ENCODE measurements at places on chromosomes 3 and 15.

- peak; percentile 9 for DNase-seq
Observed at GRCh38 chr15:53716909-53717876, 42.3 kb downstream of the WDR72 start.

GRCh38 chr3:19267040-19267439, 118.7 kb downstream of the KCNH8 start:
- no peak for DNase-seq

GRCh38 chr3:60509471-60509870, 741.8 kb downstream of the FHIT start:
- DNase-seq: no peak

- DNase-seq: peak; percentile 44
Observed at GRCh38 chr3:55570271-55570711, 83.2 kb upstream of the WNT5A start.

DNA sequence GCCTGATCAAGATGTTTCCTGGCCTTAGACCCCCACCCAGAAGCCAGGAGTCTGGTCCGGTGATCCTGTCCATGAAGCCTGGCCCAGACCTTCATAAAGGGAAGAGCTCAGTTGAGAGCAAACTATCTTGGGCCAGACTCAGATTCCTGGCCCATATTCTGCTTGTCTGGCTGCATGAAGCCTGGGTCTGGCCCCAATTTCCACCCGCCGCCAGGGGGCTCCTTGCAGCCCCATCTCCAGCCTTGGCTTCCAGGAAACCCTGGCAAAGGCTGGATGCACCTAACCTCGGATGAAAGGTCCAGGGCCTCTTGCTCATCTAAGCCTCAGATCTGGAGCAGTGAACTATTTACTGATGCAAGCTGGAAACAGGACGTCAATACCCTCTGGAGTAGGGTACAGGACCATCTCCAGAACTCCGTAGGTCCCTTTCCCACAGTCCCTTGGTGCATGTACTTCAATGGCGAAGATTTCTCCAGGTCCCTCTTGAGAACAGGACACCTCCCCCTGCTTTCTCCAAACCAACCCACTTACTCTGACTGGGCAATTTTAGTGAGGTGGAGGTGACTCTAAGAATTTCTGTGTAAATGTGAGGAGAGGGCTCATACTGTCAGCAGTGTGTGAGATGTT, 5.6 kb downstream of the FOXL2 start:
- peak; percentile 60 for DNase-seq

GRCh38 chr3:155391551-155391958, 98.1 kb upstream of the STRIT1 start:
- DNase-seq: no peak

DNA sequence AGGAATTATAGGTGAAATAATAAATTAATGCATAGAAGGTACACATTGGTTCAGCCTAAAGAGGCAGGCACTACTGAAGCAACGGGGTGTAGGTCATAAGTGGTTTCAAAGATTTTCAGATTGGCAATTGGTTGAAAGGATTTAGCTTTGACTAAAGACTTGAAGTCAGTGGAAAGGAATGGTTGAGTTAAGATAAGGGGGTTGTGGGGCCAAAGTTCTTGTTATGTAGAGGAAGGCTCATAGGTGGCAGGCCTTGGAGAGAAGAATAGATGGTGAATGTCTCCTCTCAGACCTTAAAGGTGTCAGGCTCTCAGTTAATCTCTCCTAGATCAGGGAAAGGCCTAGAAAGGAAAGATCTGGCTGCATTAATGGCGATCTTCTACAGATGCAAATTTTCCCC, 209.8 kb downstream of the ATP10A start:
- DNase-seq: no peak

DNA sequence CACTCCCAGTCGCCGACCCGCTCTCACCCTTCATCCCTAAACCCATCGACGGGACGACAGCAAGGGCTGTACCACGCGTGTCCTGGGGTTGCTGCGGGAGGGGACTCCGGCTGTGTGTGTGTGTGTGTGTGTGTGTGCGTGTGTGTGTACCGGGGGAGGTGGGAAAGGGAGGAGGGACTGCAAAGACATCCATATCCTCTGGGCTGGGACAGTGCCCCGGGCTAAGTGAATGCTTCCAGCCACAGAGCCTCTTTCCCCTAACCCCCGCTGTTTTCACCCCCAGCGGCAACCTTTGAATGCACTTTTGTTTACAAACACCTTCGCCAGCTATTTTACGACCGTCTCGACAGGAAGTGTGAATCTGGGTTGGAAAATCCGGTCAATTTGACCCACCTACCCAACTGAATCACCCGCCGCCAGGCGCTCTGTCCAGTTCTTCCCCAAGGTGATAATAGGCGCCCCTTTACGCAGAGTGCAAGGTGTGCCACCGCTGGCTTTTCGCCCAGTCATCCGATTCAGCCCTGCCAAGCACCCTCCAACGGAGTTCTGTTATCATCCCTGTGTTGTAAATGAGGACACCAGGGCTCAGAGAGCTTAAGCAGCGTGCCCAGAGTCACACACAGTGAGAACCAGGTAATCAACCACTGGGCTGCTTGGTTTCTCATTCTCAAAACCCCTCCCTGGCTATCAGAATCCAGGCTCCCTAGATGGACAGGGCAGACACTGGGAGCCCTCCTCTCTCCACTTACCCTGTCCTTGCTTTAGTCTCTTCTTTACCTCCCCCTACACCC, 739 bp upstream of the AMOTL2 start:
- peak; percentile 68 for DNase-seq

GRCh38 chr15:40091861-40092255, 16.8 kb downstream of the BMF start:
- peak; percentile 66 for DNase-seq

DNA sequence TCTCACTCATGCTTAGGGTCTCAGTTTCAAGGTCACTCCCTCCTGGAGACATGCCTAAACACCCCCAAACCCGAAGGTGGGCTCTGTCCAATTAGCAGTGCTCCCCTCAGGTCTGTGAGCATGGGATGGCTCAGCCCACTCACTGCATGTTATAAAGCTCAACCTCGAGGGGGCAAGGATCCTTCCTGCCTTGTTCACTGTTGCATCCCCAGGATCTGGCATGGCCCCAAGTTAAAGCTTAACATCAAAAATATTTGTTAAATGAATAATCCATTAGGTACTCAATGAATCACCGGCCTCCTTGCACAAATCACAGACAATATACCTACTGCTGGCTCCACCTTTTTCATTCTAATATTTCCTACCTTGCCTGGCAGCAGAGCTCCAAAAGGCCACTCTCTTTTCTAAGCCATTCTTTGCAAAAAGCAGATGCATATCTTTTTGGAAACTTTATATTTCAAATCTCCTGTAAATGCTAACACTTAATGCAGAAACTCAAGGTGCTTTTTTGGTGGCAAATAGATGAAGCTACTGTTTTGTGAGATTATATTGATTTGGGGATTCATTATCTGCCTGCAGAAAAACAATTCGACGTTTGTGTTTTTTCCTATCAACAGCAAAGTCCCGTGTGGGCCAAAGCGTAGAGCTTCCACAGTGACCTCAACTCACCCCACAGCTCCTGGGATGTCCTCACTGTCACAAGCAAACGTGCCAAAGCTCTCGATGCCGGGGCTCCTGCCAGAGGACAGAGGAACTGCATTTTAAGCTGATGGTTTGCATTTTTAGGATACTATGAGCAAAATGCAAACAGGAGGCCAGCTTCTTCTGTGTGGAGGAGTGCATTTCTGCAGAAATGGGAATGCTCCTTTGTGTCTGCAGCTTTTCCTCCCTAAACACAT, 35.4 kb downstream of the PCOLCE2 start:
- no peak for DNase-seq

DNA sequence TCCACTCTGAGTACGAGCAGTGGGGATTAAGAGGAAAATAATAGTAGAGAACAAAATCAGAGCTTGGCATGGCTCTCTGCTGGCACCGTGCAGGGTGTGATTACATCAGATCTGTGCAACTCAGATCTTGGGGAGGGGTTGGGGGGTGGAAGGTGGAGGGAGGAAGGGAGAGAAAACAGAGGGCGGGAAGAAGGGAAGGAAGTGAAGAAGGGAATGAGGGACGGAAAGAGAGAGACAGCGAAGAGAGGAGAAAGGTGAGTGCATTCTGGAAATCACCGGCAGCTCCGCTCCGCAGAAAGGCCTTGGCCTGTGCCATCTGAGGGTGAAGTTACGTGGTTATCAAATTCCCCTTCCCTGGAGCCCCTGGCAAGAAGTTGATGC, 31.0 kb upstream of the ADAMTS17 start:
- DNase-seq: no peak

GRCh38 chr15:58179741-58180381, 41.7 kb downstream of the AQP9 start:
- DNase-seq: no peak

DNA sequence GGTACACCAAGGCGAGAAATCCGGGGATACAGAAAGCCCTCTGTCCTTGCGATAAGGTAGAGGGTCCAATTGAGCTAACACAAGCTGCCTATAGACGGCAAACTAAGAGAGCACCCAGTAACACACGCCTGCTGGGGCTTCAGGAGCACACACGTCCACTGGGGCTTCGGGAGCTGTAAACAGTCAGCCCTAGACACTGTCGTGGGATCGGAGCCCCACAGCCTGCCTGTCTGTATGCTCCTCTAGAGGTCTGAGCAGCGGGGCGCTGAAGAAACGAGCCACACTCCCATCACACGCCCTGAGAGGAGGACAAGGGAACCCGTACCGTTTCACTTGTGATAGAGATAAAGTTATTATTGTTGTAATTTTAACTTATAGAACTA, 486 bp downstream of the SAMMSON start:
- DNase-seq: no peak

GRCh38 chr3:58164906-58165821, 45.6 kb downstream of the DNASE1L3 start:
- no peak for DNase-seq

GRCh38 chr15:57782731-57783130, 76.2 kb downstream of the POLR2M start:
- DNase-seq: no peak
